Glomerular endothelial cell (primary cell): ENCODE measurements at places on chromosomes 5 and 9. TPM values are rescaled to one million over a fixed set of nuclear protein-coding genes. Genes with fewer than 3 reads are reported as not detected.

DNA sequence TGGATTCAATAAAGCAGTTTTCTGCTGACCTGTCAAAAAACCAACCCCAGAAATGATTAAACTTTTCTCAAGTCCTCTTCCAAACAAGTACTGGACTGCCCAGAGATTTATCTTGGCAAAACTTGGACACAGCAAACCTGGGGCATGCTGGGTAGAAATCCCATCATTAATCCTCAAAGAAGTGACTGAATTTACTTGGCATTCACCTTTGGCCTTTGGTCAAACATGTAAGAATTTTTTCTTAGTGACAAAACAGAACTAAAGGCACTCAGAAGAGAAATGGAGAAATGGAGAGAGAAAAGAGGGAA, 248.6 kb upstream of the NREP start:
- no peak for DNase-seq

GRCh38 chr5:65835191-65835590, 91.2 kb upstream of the ERBIN start:
- no peak for DNase-seq

DNA sequence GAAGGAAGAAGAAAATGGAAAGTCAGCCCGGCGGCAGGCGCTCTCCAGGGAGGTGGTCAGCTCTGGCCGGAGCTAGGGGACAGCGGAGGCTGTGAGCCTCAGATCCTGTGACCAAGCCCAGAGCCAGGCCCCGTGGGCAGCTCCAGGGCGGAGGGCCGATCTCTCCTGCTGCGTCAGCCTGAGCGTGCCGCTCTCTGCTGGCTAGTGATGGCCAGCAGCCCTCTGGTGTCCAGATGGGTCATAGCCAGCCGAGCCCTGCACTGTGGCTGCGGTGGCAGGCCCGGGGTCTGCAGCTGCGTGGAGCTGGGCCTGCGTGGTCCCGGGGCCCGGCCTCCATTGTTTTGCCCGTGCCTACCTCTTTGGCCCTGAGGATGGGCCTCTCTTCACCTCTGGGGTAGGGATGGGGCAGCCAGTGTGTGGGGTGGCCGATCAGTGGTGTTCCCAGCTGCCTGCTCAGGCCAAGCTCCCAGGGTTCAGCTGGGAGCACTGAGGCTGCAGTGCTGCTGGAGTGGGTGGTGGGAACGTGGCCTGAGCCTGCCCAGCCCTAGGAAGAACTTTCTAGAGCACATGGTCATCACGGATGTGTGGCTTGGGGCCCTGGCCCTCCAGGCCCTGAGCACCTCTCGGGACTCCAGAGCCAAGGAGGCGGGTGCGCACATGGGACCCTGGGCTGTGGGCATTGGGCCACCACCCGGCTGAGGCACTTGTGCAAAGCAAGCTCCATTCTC, 17.1 kb upstream of the NRARP start:
- DNase-seq, result no peak

DNA sequence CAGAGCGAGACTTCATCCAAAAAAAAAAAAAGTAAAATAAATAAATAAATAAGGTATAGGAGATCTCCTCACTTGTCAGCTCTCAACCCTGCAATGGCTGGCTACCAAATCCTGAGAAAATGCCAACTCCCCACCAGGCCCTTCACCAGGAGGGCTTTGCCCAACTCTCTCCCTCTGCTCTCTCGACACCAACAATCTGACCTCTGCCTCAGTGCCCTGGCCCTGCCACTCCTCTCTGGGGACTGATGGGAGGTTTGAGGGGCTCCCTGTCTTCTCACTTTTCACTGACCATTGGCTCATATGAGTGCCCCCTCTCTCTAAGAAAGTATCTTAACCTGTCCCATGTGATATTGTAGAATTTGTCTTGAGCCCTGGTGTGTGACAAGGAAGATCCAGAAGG, 52.6 kb upstream of the SH3PXD2B start:
- DNase-seq, result no peak

GRCh38 chr5:158246661-158247060, 387.7 kb upstream of the CLINT1 start:
- no peak for DNase-seq

GRCh38 chr9:71814226-71814625, 45.9 kb upstream of the CEMIP2 start:
- DNase-seq, result no peak

- DNase-seq, result no peak
Observed at GRCh38 chr5:163104464-163104863, 332.9 kb upstream of the CCNG1 start.

DNA sequence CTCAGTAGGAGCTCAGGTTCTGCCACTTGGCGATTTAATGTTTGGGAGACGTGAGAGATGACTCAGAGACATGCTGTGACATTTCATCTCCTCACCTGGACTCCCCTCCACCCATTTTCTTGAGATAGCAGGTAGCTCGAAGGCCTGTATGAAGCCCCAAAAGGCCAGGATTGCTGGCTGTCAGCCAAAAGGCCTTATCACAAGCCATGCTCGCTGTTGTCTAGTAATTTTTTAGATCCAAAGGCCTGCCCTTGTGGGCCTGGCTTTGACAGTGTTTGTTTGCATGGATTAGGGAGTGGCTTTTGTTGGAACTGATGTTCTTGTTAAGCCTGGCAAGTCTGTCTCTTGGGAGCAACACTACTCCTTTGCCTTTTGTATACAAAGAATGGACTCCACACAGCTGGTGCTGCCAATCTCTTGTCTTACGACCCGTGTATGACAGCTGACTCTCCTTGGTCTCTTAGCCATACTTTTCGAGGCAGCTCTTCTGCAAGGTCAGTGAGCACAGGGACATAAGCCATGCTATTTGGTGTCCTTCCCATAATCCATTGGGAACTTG, 22.7 kb downstream of the CAVIN4 start:
- DNase-seq, result no peak

EMB gene
- total RNA-seq, result 2.0 and 4.7 TPM in 2 replicates

FOXE1 gene
- 0.06 and 0.97 TPM in 2 replicates for total RNA-seq

CYLC2 gene
- total RNA-seq, result not detected in 2 replicates

RABEPK gene
- 17.2 and 30.5 TPM in 2 replicates for total RNA-seq
